ENCODE measurements at places on chromosomes 13 and 19.

- no peak for DNase-seq
Observed at GRCh38 chr13:110916301-110917142, 1.7 kb upstream of the ANKRD10 start.

GRCh38 chr19:18672606-18673337, 10.7 kb upstream of the CRTC1 start:
- no peak for DNase-seq

DNA sequence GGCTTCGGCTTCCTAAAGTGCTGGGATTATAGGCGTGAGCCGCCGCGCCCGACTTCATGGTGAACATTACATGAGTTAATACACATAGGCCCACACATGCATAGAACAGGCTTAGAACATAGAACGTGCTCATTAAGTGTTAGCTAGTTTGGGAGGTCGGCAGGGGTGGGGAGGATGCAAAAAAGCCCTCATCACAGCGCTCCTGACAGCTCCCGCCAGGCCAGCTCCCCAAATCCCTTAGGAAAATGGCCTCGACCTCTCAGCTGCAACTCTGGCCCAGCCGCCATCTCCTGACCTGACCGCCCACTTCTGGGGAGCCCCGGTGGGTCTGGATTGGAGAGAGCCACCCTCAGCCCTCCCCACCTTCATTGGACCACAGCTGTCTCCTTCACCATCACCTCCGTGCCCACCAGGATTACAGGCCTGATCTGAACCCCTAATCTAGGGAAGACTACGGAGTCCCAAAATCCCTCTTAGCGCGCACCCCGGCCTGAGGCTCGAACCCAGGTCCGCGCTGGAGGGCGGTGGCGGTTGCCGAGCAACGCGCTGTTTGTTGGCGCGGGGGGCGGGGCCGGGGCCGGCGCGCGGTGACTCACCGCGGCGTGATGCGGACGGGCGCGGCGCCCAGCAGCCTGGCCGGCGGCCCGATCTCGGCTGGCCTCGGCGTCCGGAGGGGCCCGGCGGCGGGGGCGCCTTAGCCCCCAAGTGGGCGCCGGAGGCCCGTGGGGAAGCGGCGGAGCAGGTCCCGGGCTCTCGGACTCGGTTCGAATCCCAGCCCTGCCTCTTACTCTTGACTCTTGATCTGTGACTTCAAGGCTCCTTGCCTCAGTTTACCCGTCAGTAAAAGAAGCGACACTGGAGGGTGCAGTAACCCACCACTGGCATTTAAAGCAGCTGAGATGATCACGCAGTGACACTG, 26.7 kb upstream of the NANOS3 start:
- DNase-seq = no peak

DNA sequence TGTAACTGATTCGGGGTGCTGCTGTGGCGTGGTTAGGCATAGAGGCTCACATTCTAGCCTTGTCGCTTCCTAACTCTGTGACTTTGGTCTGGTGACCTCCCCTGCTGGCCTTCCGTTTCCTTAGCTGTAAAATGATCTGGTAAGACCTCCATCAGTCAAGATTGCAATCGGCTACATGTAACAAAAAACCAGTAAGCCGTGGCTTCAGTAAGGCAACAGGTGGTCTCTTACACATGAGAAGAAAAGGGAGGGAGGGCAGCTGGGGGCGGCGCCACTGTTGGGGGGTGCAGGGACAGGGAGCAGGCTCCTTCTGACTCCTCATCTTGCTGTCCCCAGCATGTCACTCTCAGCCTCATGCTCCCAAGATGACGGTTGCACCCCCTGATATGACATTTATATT, 148.0 kb downstream of the SIPA1L3 start:
- no peak for DNase-seq

DNA sequence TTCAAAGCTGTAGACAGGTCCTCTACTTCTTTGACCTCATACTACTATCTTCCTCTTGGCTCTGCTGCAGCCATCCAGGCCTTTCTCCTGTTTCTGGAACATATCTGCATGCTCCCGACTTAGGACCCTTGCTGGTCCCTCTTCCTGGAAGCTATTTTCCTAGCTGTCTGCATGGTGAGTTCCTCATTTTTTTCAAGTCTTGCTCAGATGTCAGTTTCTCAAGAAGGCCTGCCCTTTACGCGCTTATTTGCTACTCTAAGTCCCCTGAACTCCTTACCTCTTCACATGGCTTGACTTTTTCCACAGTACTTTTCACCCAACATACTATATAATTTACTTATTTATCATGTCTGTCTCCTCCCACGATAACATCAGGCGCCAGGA, 31.4 kb downstream of the DNAJC3 start:
- no peak for DNase-seq

- DNase-seq = no peak
Observed at GRCh38 chr19:31148671-31149070, 200.6 kb downstream of the TSHZ3 start.

GRCh38 chr19:1250437-1251260, 2.3 kb downstream of the MIDN start:
- DNase-seq = no peak

DNA sequence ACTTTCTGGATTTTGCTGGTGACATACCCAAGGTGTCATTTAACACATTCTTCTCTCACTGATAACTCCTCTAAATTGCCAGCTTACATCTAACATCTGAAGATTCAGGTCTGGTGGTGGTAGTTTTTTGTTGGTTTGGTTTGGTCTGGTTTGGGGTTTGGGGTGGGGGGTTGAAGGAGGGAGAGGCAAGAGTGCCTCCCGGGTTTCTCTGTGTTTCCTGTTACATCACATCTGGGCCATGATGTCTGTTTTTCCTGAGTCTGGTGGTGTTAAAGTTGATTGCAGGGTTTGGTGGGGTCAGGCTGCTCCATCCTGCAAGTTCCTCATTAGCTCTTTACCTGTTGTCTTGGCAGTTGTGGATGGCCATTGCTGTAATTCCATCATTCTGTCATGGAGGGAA, 155.8 kb upstream of the UBL3 start:
- DNase-seq = no peak

DNA sequence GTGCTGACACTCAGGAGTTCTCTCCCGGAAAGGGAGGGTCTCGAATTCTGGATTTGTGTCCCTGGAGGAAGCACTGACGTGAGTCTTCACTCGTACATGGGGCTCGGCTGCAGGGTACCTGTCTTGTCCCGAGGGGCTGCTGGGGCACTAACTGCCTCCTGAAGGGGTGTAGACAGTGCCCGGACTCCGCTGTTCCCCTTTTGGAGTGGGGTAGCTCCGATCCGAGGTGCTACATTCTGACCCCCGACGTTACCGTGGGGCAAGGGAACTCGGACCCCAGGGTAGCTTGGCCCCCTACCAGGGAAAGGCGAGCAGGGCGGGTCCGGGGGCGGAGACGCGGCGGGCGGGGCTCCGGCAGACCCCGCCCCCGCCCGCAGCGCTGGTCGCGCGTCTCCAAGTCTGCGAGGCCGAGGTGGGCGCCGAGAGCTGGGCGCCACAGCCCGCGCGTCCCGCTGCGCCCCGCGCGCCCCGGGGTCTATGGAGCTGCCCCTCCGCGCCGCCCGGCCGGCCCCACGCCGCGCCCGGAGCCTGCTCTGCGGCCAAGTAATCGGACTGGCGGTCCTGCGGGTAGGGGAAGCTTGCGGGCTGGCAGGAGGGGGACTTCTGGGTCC, at the start of gene NPAS1:
TSS of gene NPAS1 (plus strand) at position 407 of the 611 bp plus-strand sequence. CDS start 1,211 bp downstream, outside the sequence.
- no peak for DNase-seq

DNA sequence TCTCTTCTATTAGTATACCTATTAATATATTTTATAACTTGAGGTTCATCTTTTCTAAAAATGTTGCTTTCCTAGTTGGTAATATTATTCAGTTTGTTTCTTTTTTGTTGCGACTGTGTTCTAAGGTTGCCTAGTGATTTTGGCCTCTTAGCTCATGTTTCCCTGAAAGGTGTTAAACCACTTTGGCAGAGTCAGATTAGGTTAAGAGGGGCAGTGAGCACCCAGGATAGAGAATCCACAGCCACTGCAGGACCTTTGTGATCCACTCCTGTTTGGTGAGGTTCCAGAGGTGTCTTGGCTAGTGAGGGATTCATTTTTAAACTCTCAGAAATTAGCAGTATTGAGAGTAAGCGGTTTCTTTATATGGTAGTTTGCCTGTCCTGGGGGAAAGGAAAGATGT, 14.9 kb upstream of the GPR18 start:
- DNase-seq = no peak

- no peak for DNase-seq
Observed at GRCh38 chr13:52025475-52026245, 1.2 kb downstream of the UTP14C start.

- no peak for DNase-seq
Observed at GRCh38 chr13:95647321-95647720, 2.8 kb upstream of the DZIP1 start.

DNA sequence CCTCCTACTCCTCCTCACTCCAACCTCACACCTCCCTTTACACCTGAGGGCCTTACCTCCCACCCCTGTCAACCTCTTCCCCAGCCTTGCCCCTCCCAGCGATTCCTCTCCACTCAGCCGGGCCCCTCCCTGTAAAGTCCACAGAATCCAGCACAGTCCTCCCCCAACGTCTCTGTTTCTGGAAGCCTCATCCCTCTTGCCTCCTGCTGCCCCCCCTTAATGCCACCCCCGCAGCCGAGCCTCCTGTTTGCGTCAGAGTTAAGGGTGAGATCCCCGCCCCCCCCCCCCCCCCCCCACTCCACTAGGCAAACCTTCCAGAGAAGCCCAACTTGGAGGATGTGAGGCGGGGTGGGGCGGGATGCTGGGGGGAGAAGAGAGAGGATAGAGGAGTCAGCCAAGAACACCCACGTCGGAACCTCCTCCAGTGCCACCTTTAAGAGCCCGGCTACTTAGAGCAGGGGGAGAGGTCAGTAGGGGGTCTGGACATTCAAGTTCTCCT, 2.1 kb downstream of the UNC13A start:
- no peak for DNase-seq

DNA sequence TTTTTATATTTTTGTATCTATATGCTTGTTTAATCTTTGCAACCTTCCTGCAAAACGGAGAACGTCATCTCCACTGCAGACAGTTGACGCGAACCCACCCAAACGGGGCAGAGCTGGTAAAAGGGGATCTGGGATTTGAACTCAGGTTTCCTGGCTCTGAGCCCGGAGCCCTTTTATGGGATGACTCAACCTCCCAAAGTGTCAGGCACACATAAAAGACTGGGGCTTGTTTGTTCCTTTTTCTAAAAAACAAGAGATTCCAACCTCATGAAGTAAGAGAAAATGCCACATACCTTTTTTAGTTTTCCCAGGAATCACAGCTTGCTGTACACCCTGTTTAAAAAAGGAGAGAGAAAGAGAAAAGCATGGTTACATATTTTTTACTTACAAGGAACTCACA, 78.9 kb downstream of the GADD45B start:
- DNase-seq = no peak

GRCh38 chr19:28598861-28599260, 614.1 kb downstream of the UQCRFS1 start:
- DNase-seq = no peak

- DNase-seq = no peak
Observed at GRCh38 chr13:45388664-45389063, 29.5 kb downstream of the SLC25A30 start.

DNA sequence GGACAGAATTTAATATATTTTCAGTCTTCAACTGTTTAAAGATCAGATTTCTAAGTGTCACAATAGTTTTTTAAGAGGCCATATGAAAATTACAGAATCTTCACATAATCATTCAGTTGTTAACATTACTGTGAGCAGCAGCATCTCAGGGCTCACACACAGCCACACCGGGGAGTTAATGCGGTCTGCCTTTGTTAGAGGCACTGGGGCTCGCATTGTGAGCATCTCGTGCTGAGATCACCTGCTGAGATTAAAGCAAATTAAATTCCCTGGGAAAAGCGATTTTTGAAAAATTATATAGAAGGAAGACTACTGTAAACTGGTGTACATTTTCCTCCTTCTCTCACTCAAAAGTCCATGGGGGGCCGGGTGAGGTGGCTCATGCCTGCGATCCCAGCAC, 16.6 kb downstream of the GPR12 start:
- no peak for DNase-seq

DNA sequence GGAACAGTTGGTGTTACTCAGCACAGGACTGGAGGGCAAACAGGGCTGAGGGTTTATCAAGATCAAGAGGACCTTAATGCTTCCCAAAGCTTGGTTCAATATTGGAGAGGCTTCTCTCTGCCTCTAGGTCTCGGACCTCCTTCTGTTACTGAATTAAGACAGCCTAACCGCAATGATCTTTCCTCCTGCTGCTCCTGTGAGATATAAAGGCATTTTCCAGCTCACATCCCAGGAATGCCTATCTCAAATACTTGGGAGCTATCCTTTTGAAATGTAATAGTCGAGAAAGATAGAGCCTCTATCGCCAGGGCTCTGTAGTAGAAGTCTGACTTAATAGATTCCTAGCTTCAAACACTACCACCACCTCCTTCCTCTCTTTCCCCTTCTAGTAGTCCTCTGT, 1475.0 kb downstream of the SLITRK1 start:
- no peak for DNase-seq

DNA sequence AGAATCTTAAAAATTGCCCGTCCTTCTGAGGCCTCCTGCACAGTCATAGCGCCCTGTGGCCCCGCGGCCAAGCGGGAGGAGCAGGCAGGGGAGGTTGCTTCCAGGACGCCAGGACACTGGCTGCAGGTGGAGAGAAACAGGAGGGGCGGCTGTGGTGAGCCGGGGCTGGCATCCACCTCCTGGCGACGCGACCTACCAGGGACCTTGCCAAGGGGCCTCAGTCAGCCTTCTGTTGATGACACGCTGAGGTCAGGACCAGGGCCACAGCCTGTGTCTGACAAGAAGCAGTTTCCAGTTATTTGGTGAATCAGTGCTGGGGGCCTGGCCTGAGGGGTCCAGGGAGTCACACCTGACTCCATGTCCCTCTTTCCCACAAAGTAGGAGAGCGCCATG, 13.3 kb upstream of the MKNK2 start:
- DNase-seq = no peak

DNA sequence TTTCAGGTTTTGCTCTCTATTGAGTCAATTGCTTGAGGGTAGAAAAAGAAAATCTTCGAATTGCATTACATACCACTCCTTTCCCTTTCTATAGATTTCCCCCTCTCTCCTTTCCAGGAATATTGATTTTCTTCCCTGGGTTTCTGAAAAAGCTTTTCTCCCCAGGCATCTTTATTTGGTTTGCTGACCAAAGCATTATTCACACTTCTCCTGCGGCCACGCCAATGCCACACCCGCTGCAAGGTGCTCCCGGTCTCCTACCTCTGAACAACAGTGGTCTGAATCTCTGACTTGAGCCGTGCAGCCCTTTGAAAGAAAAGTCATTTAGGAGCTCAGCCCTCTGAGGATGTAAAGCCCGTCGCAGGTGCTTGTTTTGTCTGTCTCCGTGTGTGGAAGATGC, 350.9 kb upstream of the TMTC4 start:
- no peak for DNase-seq

GRCh38 chr13:29598321-29598720, 2.8 kb upstream of the SLC7A1 start:
- DNase-seq = no peak

DNA sequence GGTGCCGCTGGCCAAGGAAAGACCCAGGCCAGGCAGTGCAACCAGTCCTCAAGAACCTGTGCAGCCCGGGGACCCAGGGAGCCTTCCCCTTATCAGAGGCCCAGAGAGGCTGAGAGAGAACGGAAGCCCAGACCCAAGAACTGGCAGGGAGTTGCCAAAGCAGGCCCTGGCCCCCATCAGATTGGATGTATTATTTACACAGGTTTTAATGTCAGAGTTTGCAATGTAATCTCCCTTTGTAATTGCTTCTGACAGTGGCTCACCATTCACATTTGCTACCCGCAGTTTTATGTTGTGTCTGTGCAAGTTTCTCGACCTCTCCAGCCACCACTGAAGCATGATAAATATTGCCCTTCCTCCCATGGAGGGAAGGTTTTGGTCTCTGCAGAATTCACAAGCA, 660.9 kb downstream of the LIG4 start:
- no peak for DNase-seq

GRCh38 chr13:112445411-112446271, 69.5 kb downstream of the SPACA7 start:
- no peak for DNase-seq

- DNase-seq = no peak
Observed at GRCh38 chr19:27865927-27866777, 1346.8 kb downstream of the UQCRFS1 start.
